ENCODE measurements at places on chromosomes 2 and 18.

DNA sequence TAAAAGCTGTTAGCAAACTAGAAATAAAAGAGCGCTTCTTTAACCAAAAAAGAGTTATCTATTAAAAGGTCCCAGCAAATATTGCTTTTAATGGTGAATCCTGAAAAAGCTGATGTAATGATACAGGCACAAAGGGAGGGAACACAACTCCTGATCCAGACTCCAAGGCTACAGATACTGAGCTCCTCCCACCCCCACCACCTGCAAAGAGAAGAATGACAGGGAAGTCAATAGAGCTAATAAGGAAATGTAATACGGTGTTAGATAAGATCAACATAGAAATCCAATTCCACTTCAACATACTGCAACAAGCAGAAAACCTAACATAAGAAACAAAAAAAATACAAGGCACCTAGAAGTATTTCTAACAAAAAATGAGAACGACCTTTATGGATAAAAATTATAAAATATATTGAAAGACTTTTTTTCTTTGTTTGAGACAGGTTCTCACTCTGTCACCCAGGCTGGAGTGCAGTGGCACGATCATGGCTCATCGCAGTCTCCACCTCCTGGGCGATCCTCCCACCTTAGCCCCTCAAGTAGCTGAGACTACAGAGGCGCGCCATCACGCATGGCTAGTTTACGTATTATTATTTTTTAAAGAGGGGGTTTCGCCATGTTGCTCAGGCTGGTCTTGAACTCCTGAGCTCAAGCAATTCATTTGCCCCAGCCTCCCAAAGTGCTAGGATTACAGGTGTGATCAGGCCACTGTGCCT lies 192.2 kb downstream of the HDAC4 start:
- no peak for DNase-seq

DNA sequence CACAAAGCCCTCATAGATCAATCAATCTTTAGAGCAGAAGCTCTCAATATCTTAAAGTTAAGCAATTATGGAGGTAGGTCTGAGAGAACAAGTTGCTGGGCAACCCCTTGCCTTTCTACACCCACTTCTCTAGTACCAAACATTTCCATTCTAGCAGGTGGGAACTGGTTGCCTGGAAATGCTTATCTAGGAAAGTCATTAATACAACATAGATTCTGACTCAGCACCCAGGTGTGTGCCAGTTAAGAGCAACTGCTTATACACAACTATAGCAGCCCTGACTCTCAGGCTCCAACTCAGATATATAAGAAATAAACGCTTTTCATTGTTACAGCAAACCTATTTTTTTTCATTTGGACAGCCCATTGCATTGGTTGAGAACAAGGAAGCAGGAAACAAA lies 237.7 kb downstream of the IRS1 start:
- DNase-seq: no peak

DNA sequence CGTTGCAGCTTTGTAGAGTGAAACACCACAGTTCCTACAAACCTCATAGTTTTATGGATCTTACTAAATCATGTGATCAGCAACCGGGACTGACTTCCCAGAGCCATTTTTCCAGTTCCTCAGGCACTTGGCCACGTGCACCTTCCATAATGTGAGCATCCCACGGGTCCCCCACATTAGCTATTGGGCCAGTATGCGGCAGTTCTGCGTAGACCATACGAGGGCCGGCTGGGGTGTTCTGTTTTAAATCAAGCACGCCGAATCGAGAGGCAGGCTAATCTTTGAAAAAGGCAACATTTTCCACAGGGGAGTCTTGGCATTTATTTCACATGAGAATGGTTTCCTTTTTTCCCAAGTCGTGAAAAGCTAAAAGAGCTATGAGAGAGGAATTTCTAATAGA lies 135.6 kb upstream of the CCDC195 start:
- no peak for DNase-seq

GRCh38 chr2:188695953-188696352 lies 278.2 kb upstream of the COL3A1 start:
- no peak for DNase-seq

GRCh38 chr2:19860022-19860421 lies 41.8 kb downstream of the TTC32 start:
- no peak for DNase-seq

Measured in activated CD8-positive, alpha-beta memory T cell treated with anti-CD3 and anti-CD28 coated beads for 48 hours (primary cell).